Tibial artery (tissue), 4 donors: ENCODE measurements at places on chromosomes 4 and X.

DNA sequence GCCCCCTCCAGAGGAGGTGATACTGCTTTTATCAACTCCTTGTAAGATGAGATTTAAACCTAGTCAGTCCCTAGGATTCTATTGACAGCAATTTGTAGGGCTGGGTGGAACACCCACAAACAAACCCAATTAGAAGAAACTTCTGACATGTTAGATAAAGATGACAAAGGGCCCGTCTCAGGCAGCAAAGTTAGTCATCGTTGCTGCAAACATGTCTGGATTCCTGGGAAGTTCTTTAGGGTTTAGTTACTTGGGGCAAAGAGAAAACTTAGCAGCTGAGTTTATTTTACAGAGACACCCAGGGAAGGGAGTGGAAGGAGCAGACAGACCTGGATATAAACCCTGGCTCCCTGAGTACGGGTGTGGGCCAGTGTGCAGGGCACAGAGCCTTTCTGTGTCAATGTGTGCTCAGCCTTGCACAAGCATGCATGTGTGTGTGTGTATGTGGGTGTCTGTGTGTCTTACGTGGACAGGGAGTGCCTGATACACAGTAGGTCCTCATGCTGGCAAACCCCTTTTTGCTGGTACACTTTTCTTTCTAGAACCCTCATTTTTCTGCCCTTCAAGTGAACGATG lies 130.0 kb upstream of the STX18 start:
- DNase-seq: no peak

DNA sequence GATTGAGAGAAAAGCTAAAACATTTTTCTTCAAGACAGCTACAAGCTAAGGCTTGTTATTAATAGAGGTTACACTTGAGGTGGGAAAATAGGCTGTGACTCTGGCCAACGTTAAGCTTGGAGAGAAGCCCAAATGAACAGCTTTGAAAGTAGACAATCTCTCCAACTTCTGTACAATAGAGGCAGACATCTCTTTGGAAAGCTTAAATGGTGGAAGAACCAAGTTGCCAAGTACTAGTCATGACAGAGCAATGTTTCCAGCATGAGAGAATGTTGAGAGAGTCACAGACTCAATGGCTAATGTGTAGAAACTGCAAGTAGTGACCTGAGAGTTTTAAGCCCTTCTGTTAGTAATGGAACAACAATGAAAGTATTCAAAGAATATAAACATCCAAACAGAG lies 298.1 kb downstream of the INPP4B start:
- no peak for DNase-seq

DNA sequence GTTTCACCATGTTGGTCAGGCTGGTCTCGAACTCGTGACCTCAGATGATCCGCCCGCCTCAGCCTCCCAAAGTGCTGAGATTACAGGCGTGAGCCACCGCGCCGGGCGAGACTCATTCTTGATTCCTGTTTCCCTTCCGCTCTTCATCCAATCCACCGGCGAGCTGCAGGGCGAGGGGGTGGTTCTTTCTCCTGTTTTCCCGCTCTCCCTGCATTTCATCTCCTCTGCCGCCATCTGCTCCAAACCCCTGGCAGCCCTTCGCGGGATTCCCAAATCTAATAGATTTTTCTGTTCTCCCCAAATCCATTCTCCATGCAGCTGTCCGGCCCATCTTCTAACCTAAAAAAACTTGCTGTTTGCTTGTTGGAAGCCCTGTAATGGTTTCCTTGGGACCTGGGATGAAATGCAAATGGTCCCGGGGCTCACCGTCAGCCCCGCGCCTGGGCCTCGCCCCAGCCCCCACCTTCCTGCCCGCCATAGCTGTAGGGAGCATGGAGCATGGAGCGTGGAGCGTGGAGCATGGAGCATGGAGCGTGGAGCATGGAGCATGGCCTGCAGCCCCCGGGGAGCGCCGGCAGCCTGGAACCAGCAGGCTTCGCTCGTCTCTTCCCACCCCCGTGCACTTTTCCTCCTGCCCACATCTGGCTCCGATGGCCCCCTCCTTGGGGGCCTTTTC lies 1.1 kb downstream of the ZFP42 start:
- no peak for DNase-seq

- DNase-seq: no peak
Measured at GRCh38 chrX:96540111-96540631, 144.5 kb upstream of the DIAPH2 start.

DNA sequence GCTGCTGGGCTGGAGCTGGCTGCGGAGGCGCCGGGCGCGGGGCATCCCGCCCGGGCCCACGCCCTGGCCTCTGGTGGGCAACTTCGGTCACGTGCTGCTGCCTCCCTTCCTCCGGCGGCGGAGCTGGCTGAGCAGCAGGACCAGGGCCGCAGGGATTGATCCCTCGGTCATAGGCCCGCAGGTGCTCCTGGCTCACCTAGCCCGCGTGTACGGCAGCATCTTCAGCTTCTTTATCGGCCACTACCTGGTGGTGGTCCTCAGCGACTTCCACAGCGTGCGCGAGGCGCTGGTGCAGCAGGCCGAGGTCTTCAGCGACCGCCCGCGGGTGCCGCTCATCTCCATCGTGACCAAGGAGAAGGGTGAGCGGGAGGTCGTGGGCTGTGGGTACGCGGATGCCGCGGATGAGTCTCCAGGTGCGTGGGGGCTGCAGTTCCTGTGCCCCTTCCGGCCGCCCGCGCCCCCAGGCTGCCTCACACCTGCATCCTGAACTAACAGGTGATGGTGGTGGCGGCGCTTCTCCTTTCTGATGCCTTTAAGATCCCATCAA lies 499 bp downstream of the CYP2U1 start:
- DNase-seq: peak; percentile 68

- DNase-seq: no peak
Measured at GRCh38 chr4:168679819-168680218, 183.0 kb downstream of the PALLD start.

DNA sequence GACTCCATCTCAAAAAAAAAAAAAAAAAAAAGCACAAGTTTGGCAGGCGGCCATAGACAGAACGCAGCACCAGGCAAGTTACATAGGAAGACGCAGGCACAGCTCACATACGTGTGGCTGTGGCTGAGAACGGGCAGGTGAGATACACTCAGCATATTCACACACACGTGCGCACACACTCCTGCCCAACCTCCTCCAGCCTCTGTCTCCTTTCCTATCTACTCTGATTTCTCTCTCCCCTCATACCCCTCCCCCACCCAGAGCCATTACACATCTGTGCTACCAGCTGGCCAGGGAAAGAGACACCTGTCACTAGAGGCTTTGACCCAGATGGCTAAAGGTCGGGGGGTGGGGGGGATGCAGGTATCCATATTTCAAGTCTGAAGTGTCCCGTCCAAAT lies 2.2 kb upstream of the SLC38A5 start:
- no peak for DNase-seq

DNA sequence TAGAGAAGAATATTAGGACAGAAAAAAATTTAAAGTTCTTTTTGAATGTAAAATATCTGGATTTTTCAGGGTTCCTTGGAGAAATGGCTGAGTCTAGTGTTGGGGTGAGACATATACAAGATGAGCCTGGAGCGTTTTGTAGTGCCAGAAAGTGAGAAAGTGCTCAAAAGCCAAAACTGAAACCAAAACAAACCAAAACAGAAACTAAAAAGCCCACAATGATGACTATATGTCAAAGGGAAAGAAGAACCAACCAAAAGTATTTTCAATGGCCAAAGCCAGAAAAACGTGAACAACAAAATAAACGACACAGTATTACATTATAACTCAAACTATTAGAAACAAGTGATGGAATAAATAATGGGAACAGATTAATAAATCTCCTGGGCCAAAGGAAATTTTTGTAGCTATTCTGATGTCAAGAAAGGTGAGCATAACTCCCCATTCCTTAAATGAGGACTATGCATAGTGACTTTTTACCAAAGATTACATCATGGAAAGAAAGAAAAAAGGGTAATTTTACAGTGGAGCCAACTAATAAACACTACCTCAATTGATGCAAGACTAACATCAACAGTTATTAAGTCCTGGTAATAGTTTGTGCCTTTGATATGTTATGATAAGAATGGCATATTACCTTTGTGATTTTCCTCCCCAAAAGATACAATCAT lies 1137.6 kb downstream of the C4orf33 start:
- no peak for DNase-seq

- peak; percentile 41 for DNase-seq
Measured at GRCh38 chr4:5755679-5756078, 44.7 kb downstream of the EVC start.

- no peak for DNase-seq
Measured at GRCh38 chrX:130738638-130739195, 164.3 kb downstream of the ENOX2 start.

DNA sequence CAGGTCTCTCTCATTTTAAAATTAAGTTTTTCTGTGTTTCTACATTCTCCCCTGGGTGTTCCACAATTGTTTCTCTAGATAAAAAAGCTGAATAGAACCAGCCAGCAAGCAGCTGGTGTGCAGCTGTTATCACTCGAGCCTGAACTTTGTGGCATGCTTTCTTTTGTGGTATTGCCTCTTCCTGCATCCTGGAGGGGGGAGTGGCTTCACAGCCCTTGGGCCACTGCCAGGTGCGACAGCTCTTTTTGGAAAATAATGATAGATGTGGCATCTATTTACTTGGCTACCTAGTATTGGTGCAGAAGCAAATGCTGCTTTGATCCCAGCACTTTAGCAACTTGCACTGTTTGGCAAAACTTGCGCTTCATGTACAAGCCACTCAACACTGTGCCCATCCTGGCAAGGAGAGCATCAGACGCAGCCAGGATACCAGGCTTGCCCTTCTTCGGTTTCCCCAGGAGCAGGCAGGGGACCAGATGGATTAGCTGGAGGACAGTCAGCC lies 69.4 kb downstream of the HMGB2 start:
- no peak for DNase-seq

- no peak for DNase-seq
Measured at GRCh38 chr4:70863099-70863790, 23.6 kb upstream of the GRSF1 start.

DNA sequence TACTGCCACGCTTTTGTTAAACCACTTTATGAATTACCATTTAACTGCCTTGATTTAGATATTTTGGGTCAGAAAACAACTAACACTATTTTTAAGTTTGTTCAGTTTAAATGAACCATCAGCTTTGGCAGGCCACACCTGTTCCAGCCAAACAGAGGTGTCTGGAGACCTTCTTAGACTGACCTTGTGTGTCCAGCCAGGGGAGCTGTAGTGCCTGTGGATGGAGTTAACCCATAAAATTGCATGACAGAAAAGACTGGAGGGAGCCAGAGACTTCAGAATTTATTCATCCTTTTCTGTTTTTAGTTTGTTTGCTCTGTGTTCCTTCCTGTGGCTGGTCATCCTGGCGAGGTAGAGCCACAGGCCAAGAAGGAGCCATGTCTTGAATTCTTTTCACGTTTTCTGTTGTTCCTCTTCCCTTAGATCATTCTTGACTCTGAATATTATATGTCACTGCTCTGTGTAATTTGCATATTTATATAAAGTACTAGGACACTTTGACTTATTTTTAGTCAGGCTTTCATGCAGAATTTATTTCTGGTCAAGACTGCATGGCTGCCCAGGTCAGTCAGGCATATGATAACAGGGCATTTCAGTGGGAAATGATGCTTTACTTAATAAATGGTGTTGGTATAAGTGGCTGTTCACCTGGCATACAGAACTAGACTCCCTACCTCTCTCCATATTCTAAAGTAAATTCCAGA lies 26.7 kb downstream of the HERC3 start:
- no peak for DNase-seq

- DNase-seq: no peak
Measured at GRCh38 chrX:42809569-42809968, 31.6 kb upstream of the PPP1R2C start.

GRCh38 chr4:112069110-112069509 lies 76.1 kb upstream of the FAM241A start:
- DNase-seq: no peak

GRCh38 chr4:104728380-104729122 lies 233.9 kb upstream of the CXXC4 start:
- no peak for DNase-seq

DNA sequence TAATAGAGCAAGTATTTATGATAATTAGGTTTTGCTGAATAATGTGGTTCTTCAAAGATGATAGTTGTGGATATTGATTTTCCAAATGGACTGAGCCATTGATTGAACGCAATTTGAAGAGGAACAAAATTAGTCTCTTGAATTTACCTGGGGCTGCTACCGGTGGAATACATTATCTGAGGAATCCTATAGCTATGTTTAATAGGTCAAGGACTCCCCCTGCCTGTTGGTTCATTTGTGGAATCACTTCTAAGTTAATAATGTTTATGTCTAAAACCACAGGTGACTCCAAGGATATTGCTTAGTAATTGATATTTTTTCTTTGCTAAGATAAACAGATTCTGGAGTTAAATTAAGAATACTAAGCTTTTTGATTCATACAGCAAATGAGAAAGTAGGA lies 576.0 kb upstream of the PABPC4L start:
- no peak for DNase-seq

DNA sequence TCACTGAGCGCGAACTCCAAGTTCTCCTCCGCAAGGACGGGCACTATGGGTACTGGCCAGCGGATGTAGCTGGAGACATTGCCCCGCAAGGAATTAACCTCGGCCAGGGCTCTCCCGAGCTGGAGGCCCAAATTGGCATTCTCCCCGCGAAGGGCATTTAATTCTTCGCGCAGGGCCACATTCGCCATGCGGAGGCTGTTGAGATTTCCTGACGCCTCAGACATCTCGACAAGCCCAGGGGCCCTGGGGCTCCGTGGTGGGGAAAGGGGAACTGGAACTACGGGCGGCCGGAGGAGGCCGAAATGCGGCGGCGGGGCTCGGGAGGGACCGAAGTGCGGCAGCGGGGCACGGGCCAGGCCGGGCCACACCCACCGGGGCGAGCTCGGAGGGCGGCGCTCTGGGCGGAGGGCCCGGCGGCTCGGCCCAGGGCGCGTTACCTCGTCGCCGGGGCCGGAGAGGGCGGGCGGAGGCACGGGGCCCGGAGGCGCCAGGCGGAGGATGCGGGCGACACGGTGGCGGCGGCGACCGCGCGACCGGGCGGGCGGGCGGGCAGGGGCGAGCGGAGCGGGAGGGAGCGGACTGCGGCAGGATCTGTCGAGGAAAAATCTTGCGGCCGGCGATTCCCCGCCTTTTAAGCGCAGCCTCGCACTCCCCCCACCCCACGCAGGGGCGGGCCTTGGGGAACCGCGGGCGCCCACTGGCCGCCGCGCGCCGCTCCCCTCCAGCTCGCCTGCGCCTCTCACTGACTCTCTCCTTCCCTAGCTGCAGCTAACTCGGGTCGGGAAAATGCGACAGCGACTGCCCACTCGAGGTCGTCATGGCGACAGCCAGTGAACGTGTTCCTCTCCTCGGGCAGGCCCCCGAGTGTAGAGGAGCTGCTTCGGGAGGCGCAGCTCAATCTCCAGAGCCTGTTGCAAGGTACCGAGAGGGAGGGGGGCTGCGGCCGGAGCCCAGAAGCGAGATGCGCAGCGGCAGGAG lies at the start of gene RTL5:
TSS of gene RTL5 (minus strand) at position 599 of the 978 bp plus-strand sequence.
- DNase-seq: peak; percentile 96
